ENCODE measurements at places on chromosomes 1 and 21.

DNA sequence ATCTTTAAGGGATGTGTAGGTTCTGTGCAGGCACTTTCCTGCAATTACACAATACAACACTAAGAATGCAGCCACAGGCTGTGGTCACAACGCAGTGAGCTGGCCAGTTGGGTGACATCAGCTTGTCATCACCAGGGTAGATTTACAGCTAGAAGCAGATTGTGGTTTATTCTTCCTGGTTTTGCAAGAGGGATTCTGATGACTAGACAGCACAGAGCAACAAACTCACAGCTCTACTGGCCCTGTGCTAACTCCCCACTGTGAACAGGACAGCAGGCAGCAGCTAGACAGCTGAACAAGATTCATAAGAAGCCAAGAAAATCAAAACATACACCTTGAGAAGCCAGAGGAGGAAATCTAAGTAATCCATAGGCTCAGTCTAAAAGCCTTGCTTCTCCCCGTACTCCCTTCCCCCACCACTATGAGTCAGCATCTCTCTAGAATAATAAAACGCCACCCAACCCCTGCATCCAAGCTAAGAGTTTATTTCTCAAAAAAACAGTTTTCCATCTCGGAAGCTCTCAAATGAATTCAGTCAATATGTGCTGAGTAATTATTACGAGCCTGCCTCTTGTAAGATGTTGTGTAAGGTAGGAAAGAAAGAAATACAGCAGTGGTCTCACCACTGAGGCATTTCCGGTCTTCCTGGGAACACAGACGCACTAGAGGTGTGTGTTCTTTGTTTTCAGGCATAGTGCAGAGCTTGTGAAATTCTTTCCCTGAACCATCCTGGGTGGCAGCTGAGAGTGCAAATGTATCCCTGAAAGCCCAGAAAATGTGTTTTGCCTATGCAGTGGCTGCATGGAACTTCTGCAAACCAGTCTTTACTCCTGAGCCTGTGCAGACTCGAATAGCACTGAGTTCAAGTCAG is 162.8 kb downstream of the NTPCR start:
- DNase-seq = peak; percentile 80

DNA sequence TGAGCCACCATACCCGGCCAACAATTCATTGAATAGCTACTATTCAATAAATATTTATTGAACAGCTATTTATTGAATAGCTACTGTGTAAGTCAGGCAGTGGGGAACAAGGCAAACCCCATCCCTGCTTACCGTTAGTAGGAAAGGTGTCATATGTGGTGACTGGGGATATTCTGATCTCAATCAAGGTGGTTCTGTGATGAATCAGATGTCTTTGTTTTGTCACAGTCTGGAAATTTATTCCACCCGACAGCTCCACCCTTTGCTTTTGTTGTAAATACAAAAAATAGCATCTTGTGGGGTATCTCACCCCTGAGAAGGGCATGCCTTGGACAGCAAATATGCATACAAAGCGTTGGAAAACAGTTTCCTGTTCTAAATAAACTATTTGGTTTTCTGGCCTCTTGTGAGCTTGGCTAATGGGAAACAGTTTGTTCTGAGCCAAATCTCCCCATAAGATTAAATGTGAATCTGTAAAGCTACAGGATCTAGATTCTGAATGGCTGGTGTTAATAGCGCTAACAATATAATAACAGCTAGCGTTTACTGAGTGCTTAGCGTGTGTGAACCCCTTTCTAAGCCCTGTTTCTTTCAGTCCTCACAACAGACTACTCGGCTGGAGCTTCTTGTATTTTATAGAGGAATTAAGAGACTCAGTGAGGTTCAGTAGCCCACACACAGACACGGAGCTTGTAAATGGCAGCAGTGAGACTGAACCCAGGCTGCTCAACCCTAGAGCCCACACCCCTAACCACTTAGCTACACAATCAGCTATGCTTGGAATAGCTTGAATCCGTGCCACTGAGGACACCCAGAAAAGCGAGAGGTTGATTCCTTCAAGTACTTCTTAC is 5.5 kb downstream of the PDPN start:
- DNase-seq = no peak

GRCh38 chr1:186849826-186850225 is 21.1 kb downstream of the PLA2G4A start:
- DNase-seq = no peak

GRCh38 chr21:38448671-38449385 is 49.4 kb downstream of the ERG start:
- DNase-seq = no peak

- no peak for DNase-seq
These were observed 38.4 kb downstream of the CLSTN1 start for GRCh38 chr1:9785406-9785805.

DNA sequence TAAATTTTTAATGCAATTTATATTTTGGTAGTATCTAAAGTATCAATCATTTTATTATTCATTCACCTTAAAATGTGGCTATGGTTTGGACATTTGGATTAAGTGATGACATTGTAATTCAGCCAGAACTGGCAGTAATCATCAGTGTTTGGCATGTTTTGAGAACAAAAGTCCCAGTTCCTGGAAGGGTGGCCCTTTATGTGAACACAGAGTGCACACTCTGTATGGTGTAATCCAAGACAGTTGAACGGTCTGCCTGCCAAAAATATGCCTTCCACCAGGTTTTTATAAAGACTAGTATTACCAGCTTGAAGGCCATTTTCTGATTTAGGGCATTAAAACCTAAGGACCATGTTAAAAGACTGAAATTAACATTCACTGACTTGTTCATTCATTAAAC is 448.7 kb downstream of the LTN1 start:
- no peak for DNase-seq
